ENCODE measurements at places on chromosomes 1 and 21.

- no peak for DNase-seq
Observed at GRCh38 chr1:151994956-151995355, 1.3 kb upstream of the S100A10 start.

DNA sequence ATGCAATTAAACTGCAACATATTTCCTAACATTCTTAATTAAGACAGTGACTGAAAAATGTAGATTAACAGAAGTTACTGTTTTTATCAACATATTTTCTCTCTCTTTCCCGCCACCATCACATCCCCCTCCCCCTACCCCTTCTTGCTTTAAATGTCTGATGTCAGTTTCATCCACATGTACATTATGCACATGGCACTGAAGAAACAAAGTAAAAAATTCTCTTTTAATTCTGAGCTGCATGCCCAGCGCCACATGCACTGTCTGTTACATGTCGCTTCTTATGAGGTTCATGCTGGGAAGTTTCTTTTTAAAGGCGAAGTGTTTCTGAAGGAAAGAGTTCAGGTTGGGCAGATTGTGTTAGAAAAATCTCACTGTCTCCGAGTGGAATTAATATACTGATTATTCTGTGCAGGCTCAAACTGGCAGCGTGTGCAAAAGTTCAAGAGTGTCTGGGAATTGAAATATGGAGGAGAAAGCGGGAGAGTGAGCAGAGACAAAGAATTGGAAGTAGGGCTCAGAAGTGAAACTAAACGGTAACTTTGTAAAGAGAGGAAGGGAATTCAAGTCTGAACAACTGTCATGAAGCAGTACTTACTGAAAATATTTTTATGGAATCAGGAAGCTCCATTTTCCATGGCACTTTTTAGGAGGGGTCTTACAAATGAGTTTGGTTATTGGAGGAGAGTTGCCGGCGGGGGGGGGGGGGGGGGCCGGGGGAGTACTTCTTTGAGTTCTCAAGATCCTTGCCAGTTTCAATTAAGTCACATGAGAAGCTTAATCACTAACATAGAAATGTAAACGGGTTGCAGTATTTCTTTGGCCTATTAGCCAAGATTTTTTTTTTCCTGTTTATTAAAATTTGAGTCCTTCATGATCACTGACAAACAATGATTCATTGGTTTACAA is 217.6 kb downstream of the SDCCAG8 start:
- DNase-seq, result no peak

DNA sequence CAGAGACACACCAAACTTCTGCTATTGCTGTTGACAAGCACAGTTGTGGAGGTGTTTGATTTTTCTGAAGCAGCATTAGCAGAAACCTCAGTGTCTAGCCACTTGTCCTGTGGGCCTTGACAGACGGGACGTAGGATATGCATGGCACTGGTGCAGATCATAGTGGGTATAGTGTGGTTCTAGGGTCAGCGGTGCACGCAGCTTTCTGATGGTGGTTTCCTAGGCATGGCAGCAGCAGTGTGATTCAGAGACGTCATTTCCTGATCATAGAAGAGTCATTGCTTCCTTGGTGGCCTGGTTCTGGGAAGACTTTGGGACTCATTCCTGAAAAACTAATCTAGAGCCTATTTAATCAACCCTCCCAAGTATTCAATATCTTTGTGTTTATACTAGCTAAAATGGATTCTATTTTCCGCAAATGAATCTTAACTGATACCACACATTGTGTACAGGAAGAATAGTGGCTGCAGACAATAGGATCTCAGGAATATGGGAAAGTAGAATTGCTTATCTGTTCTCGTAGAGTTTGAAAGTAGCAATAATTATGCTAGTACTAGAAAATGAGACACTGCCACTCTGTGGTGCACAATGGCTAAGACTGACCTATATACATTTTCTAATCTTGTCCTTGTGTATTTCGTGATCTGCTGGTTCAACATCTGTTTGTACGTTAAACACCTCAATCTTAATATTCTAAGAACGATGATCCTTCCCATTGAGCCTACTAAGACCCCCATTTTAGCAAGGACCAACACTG is 2.8 kb upstream of the USP1 start:
- DNase-seq, result no peak

- peak; percentile 99 for DNase-seq
Observed at GRCh38 chr1:168178638-168179437, at the start of gene TIPRL. Gene TIPRL, plus strand, starts transcription at chr1:168178962. Its CDS starts 116 bp downstream, at chr1:168179078.

- DNase-seq, result no peak
Observed at GRCh38 chr1:227891223-227891954, 56.3 kb downstream of the WNT9A start.

- DNase-seq, result no peak
Observed at GRCh38 chr1:203477748-203478147, 2.1 kb downstream of the PRELP start.

- DNase-seq, result no peak
Observed at GRCh38 chr1:244214009-244214967, 163.2 kb downstream of the ZBTB18 start.

DNA sequence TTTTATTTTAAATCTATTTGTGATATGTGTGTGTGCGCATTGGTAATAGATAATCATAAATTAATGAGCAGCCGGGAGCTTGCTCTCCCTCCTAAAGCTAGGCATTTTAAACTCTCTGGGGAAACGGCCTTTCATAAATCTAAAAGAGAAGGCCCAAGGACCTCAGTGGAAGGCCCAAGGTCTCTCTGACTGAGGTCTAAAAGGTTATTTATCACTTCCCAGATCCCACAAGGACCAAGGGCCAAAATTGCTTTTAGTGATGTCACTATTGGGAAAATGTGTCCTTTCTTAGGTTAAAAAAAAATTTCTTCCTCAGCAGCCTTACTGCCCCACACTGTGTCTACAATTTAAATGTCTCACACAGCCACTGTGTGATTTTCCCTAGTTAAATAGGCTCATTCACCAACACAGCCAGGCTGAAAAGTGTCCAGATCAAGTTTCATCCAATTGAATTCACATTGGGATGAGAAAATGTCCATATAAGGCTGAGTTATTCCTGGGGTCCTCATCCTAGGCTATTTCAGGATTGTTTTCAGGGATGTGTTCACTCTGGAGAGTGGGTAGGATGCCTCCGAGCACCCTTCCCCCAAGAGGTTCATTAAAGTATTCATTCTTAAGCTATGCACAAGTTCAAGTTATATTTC is 46.1 kb downstream of the SLC44A3 start:
- peak; percentile 60 for DNase-seq

DNA sequence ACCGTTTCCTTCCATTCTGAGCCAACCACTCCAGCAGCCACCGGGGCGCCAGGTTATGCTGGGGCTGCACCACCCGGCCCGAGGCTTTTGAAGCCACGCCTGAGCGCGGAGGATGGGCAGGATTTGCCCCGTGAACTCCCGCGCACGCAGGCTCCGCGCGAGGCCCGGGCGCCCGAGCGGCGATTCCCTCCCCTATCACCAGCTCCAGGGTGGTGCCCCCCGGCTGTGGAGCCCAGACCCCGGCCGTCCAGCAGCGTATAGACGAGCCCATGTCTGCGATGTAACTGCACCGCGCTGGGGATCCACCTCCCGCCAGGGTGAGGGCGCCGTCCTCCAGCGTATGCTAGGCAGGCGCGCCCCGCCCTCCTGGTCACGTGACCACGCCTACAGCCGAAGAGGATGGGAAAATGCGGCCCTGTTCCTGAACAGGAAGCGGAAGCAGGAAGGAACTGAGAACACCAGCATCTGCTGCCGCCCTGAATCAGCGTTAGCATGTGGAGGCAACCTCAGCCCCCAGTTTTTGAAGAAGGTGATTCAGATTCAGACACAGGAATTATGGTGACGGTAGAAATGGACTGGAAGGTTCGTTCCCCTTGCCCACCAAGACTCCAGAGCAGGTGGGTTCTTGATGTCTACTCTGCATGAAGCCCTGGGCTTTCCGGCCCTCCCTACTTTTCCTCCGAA is 46.0 kb downstream of the VPS26C start:
- DNase-seq, result peak; percentile 79

DNA sequence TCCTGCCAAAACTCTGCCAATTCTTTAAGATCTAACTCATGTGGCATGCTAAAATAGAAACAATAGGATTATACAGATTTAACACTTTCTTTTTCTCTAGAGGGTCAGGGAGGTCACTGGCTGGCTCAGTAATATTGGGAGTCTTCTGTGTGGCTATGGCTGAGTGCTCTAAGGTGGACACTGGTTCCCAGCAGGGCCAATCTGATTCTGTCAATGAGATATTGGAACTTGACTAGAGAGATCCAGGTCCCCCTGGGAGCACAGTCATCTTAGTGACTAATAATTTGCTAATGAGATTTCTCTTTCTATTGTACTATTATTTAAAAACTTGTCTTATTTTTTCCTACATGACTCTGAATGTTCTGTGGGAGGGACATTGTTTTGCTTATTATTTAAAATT is 69.1 kb upstream of the ZP4 start:
- DNase-seq, result no peak
